ENCODE measurements at places on chromosomes 2 and 18.

- DNase-seq: no peak
Observed at GRCh38 chr2:60118917-60119316, 434.5 kb downstream of the BCL11A start.

DNA sequence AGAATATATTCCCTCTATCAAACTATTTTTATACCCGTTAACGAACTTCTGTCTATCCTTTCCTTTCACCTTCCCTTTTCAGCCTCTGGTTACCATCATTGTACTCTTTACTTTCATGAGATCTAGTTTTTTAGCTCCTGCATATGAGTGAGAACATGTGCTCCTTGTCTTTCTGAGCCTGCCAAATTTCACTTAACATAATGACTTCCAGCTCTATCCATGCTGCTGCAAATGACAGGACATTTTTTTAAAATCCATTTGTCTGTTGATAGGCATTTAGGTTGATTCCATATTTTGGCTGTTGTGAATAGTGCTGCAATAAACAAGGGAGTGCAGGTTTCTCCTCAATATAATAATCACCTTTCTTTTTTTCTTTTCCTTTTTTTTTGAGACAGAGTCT lies 8.2 kb upstream of the CCDC195 start:
- DNase-seq: no peak

GRCh38 chr2:152067823-152068222 lies 31.0 kb downstream of the CACNB4 start:
- DNase-seq: no peak

DNA sequence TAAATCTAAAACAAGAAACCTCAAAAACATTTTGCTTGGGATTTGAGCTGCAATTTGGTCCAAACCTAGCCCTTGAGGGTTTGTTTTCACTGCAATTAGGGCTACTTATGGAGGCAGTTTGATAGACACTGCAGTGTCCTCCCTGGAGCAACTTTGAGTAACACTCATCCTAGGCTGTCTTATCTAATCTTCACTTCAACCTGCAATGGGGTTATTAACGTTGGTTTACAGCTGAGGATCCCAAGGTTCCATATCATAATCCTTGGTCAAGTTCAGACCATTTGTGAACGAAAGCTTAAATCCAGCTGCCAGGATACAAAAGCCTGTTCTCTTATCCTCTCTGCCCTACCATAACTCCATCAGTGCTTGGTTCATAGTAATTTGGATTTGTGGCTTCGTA lies 2.5 kb downstream of the ANXA4 start:
- no peak for DNase-seq

DNA sequence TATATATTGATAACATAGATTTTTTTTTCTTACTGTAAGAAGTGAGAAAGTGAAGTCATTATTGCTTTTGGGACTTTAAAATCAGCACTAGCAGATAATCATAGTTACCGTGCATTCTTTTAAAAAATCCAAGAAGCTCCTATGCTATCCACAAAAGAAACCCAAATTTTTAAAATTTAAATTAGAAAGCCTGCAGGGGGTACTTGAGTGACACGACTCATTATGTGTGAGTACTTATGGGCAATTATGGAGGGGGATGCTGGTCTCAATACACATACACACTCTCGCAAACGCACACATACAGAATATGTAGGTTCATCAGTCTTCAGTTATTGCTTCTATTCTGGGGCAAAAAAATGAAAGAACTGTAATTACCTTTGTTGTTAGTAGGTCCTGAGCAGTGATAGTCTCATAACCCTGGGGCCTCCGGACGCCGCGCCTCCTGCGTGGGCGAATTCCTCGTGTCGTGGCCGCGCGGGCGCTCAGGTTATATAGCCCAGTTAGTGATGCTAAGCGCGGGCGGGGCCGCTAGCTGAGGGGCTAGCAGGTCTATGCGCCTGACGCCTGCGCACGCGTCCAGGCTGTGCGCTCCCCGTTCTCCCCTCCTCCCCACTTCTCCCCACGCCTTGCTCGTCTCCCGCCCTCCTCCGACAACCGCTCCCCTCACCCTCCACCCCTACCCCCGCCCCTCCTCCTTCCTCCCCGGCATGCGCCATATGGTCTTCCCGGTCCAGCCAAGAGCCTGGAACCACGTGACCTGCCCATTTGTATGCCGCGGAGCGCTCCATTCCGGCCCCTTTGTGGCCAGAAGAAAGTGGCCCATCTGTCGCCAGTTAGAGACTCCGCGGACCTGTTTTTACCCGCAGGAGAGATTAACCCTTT lies at the start of gene NEUROD1:
NEUROD1 (minus strand) TSS at position 463 of the 882 bp plus-strand sequence. CDS start 1,657 bp downstream, outside the sequence.
- no peak for DNase-seq

DNA sequence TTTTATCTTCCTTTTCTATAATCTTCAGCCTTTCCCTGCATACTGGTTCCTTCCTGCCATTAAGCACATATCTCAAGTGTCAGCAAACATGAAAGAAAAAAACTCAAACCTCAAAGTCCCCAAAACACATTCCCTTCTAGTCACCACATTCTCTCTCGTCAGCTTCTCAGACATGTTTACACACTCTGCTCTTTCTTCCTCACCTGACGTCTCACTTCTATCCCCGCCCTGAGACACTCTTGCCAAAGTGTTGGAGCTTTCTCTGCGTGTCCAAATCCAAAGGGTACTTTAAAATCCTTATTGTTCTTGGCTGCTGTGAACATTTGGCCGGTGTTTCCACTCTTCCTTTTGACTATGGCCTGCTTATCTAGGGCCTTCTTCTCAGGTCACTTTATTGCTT lies 47.9 kb downstream of the SOX11 start:
- DNase-seq: no peak

GRCh38 chr18:67574749-67575148 lies 58.2 kb upstream of the DSEL start:
- DNase-seq: no peak

DNA sequence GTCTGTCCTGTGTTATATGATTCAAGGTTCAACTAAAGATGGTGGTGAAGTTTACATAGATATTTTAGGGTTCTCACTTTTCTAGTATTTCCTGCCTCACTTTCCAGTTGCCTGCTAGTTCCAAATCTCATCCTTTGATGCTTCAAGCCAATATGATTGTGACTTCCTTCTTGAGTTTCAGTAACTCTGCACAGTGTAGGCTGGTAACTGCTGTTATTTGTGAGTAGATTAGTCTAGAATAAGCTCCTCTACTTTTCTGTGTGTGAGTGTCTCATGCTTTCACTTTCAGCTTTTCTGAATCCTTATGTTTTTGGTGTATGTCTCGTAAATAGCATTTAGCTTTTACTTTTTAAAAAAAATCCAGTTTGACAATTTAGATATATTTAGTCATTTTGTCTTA lies 42.6 kb downstream of the GALNT1 start:
- DNase-seq: no peak

GRCh38 chr18:65257149-65257548 lies 493.7 kb upstream of the CDH7 start:
- no peak for DNase-seq

- DNase-seq: no peak
Observed at GRCh38 chr2:150228936-150229335, 258.5 kb downstream of the RND3 start.

- DNase-seq: no peak
Observed at GRCh38 chr2:212337036-212337435, 201.6 kb downstream of the ERBB4 start.

DNA sequence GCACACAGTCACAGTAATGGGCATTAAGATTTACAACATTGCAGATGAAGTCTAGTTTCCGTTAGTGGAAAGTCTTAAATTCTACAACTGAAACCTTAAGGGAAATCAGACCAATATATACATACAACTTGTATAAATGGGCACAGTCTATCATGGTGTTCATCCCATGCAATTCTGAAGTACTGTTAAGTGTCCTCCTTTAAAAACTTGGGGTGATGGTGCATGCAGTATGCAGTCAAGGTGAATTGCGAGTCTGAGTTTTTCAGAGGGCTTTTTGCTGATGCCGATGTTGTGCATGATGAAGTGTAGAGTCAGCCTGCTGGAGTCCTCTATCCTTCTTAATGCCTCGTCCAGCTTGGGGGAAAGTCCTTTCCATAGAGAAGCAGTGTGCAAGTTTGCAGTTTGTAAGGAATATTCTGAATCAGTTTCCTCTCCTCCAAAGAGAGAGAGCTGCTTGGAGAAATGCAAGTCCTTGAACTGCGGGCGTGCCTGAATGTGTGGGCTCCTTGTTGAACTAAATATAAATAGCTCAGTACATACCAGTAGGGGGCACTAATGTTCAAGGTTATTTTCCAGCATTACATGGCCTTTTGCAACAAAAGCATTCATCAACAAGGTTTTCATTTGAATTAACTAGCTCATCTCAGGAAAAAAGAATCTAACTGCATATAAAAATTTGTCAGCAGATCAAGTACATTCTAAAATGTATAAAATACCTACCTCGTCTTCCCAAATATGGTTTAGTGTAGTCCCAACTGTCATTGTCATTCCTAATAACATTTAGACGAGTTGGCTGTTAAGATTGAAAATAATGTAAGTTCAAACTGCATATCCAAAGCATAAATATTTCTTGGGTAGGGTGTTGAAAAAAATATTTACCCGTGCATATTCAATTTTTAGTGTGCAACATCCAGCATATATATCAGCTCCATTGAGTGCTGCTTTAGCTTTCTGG lies 21.3 kb downstream of the HNRNPLL start:
- DNase-seq: peak; percentile 13

DNA sequence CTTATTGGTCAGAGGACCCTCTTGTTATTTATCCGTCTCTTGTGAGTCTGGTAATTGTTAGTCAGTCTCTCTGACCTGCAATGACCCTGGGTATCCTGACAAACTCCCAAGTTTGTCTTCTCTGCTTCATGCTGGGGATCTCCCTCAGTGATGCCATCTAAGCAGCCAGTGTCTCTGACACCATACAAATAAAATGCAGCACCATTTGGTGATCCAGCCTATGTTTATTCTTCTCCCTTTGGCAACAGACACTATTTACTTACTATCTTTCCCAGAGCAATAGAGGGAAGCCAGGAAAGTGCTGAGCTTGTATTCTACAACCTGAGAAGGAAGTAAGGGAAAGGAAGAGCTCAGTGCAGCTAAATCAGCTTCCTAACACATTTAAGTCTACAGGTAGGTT lies 15.9 kb downstream of the SERPINE2 start:
- no peak for DNase-seq

DNA sequence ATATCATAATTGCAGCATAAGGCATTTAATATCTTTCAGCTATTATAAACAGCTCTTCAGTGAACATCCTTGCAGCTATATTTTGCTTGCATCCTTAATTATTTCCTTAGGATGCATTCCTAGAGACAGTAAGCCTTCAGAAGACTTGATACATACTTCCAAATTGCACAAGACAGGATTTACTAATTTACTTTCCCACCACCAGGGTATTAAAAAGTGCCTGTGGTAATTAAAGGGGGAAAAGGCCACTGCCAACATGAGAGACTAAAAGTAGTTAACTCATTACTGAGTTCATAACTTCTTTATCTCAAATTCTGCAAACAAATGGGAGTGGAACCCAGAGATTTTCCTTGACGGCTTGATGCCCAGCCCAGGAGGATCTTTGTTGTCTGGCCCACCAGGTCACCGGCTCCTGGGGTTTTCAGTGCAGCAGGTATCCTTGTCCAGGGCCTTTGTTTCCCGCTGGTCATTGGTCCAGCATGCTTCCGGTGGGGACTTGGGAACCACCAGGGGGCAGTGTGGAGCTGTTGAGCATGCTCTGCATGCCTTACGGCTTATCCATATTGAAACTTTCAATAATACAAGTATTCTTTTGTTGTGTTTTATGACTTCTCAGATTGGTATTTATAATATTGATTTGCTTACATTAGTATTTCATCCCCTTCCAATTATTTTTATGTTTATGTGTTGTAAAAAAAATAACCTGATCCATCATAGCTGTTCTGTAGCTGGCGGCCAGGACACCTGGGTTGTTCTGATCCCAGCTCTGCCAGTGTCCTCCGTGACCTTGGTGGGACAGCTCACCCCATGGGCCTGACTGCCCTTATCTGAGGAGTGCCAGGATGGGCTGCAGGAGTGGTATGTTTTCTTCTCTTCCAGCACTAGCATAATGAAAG lies 61.4 kb downstream of the TGOLN2 start:
- no peak for DNase-seq

- no peak for DNase-seq
Observed at GRCh38 chr2:172643142-172643541, 87.3 kb downstream of the PDK1 start.

DNA sequence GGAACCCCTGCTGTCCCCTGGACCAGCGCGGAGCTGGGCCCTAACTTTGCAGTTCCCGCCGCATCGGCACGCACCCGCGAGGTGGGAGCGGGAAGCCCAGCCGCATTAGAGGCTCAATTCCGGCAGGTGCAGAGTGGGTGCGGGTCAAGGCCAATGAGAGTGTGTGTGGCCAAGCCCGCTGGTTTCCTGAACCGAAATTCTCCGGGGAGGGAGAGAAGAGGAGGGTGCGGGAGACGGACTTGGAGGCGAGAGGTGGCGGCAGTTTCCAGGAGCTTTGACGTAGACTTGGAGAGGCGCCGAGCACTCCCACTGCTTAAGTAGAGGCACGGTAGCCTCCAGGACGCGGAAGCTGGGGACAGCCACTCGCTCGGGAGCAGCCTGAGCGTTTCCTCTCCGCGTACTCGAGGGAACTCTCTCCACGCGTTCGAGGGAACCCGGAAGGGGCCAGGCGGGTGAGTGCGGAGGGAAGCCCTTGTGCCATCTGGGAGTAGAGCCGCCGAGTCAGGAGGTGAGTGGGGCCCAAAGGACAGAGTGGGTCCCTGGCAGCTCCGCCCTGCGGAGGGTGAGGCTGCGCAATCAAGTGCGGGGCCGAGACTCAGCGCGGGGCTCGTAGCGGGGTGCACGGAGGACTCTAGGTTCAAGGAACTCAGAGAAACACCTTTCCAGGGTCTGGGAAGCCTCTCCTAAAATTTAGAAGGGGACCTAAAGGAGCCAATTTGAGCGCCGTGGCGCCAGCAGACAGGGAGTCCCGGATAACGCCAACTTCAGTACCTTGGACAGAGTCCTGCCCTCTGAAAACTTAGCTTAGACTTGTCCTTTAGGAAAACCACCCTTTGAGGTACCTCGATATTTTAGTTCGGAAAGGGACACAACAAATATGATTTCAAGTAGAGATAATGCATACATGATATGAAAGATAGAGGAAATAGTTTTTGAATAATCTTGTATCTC lies at the start of gene FAM237A:
FAM237A (plus strand) TSS at position 413 of the 951 bp plus-strand sequence. CDS start 1,750 bp downstream, outside the sequence.
- DNase-seq: no peak

- DNase-seq: no peak
Observed at GRCh38 chr2:170963386-170963785, 34.3 kb downstream of the GORASP2 start.

GRCh38 chr2:37585982-37586621 lies 85.3 kb downstream of the CDC42EP3 start:
- no peak for DNase-seq
